COLO829 (cell line): ENCODE measurements at places on chromosomes 11 and 22.

DNA sequence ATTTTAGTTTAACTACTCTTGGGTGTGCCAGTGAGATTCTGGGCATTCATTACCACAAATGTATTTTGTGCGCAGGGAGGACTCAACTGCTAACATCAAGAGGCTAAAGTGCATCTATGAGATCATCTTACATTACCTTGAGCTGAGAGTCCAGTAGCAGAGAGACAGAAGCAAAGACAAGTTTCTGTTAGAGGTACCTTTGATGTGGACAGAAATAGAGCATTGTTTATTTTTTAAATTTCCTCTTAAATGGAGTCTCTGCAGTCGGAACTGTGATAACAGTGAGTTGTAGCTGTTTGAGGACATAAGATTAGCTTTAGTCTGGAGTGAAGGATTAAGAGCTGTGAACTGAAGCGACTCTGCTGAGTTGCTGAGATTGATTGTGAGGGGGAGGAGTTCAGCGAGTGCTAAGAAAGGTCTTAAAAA, 297.0 kb downstream of the CADM1 start:
- DNase-seq, result no peak

DNA sequence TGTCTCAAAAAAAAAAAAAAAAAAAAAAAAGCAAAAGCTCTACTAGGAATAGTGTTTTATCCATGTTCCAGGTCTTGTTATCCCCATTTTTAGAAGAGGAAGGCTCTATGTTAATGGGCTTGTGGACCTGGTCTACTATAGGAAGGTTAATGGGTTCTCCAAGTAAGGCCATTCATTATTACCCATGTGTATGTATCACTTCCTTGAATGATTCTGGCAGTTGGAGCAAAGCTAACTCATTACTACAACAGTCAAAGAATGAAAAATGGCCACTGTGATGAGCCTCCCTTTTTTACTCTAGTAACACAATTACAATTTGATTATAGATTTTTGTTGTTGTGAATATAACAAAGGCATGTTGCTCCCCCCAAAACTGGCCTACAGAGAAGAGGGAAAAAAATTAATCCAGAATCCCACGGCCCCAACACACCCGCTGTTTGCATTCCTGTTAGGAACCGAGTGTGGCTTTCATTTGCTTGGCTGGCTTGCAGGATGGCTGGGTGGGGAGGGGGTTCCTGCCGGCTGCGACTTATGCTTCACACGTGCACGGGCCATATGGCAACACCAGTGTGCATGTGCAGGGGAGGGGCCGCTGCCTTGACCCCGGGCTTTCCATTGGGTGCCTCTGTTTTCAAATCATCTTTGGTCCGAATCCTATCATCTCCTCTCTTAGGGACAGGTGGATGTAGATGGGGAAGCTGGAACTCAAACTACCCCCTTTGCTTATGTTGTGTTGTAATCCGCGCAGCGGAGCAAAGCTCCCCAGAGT, 148.8 kb downstream of the HIPK3 start:
- DNase-seq, result no peak

- no peak for DNase-seq
These were observed 6.8 kb downstream of the NHERF4 start for GRCh38 chr11:119192111-119192510.

DNA sequence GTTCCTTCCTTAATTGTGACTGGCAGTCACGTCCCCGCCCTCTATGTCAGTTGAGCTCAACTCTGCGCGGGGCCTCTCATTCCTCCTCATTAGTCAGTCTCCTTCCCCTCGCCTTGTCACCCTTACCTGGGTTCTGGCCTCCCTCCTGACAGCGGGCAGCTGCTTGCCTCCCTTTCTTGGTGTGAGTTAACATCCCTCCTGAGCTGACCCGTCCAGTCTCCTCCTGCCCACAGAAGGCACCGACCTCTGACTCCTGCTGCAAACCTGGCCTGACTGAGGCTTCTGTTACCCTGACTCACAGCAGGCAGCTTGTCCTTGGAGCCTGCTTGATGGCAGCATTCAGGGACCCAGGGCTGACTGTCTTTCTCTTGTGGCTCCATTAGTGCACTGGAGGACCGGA, 45.2 kb downstream of the GRIK4 start:
- DNase-seq, result no peak

GRCh38 chr11:134686460-134687061, 274.5 kb upstream of the B3GAT1 start:
- DNase-seq, result no peak

DNA sequence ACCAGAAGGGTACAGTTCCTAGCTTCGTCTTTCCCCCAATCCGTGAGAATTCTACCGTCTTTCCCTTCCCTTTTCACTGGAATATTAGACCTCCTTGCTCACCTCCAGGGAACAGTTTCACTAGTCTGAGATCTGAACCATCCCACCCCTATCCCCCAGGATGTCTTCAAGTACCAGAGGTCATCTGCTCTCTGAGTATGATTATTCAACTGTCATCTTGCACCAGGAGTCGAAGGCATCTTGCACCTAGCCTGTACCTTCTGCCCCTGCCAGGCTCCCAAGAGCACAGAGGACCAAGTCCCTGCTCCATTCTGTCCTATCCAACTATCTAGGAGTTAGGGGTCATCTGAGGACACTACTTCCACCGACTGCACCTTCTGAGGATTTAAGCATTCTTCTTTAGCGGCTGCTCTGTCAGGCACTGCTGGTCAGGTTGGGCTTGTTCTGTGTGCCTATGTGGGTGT, 804 bp downstream of the ACER3 start:
- no peak for DNase-seq

DNA sequence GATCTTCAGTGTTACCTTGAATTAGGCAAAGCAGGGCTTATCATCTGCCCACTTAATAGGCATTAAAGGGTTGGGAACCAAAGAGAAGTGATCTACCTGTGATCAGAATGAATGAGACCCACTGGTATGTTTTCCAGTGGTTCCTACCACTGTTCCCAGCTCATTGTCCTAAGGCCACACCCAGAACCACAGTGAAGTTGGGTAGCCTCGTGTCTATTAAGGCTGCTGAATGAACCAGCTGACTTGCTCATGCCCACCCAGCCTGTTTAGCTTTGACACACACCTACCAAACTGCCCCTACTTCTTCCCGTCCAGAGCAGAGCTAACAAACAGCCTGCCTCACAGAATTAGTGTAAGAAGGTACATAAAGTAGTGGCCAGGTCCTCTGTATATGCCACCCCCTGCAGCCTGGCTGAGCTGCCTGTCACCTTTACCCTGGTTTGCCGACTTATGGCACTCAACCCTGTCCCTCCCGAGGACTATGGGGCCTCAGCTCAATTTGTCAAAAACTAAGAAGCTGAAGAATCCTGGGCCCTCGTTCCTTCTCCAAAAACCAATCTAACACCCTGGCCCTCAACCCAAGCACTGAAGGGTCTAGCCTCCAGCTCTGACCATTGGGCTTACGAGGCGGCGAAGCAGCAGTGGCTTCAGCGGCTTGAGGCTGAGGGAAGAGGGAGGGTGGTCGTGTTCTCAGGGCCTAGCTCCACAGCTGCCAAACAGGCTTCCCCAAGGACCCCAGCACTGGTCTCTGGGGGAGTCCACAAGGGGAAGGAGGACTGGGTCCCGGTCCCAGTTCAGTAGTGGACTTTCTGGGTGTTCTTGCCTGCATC, 9.8 kb downstream of the UCP2 start:
- no peak for DNase-seq

GRCh38 chr11:19405966-19406365, 165.2 kb upstream of the E2F8 start:
- DNase-seq, result no peak
